ENCODE measurements at places on chromosomes 7 and 10.

GRCh38 chr7:17769918-17770317, 170.4 kb downstream of the SNX13 start:
- DNase-seq = peak; percentile 42

DNA sequence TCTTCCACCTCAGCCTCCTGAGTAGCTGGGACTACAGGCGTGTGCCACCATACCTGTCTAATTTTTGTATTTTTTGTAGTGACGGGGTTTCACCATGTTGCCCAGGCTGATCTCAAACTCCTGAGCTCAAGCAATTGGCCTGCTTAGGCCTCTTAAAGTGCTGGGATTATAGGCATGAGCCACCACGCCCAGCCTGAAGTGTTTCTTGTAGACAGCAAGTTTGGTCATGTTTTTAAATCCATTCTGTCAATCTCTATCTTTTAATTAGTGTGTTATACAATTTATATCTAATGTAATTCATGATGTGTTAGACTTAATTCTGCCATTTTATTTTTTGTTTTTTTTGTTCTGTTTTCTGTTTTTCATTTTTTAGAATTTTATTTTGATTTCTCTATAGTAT, 17.2 kb upstream of the MXI1 start:
- no peak for DNase-seq

DNA sequence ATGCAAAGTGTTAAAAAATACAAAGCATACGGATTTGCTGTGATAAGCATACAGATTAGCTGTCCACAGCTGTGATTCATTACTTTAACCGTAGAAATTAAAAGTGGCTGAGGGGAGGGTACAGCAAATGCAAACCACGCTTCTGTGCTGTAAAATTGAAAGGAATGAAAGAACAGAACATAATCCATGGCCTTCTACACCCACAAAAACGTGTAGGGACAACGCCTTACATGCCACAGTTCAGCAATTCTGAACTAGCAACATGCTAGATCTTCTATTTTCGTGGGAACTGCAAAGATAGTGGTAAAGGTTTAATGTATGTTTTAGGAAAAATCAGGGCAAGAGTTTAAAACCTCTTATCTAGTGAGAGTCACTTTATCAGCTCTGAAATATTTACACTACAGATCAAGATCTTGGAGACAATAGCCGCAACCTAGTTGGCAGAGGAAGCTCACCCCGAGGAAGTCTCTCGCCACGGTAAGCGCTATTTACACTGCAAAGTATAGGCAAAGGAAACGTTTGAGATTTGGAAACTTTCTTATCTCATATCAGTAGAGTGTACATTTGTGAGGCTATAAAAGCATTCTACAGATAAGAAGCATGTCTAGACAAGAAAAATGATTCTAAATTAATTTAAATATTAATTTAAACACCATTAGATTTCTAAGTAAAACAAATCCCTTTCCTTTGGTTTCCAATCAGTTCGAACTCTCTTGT, 193.6 kb downstream of the MLLT10 start:
- no peak for DNase-seq

- no peak for DNase-seq
Measured at GRCh38 chr7:148382596-148382995, 208.0 kb upstream of the C7orf33 start.

DNA sequence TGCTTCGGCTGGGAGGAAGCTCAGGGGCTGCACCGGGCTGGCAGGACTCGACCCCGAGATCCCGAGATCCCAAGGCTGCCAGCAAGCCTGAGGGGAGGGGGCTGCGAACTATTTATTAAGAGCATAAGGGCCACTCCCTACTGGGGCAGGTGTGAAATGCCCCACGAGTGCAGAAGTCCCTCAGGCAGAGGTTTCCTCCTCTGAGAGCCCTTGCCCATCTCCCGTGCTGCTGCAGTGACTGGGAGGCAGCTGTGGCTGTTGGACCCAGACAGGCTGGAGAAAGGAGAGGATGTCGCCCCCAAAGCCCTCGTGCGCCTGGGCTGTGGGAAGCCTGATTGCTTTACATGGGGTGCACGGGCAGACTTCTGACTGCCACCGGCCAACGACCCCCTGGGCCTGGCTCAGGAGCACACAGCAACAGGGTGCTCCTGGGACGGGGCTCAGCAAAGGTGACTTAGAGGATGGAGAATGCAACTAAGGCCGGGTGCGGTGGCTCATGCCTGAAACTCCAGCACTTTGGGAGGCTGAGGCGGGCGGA, 39.8 kb downstream of the RGS10 start:
- DNase-seq = no peak

DNA sequence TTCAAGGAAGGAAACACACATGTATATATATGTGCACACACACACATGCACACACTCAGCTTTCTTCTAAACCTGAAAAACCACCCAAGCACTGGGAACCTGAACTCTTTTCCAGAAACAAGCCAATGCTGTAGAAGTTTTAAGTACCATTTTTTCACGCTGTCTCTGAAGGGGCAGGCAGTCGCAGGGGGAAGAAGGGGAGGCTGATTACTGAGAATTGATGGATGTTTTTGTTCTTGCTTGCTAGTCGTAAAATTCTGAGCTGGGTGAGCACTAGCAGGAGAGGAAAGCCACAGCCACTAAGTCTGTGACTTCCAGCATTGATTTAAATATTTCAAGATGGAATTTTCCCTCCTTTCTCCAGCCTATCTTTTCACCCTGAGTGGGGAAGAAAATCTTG, 391.8 kb downstream of the CALN1 start:
- no peak for DNase-seq

DNA sequence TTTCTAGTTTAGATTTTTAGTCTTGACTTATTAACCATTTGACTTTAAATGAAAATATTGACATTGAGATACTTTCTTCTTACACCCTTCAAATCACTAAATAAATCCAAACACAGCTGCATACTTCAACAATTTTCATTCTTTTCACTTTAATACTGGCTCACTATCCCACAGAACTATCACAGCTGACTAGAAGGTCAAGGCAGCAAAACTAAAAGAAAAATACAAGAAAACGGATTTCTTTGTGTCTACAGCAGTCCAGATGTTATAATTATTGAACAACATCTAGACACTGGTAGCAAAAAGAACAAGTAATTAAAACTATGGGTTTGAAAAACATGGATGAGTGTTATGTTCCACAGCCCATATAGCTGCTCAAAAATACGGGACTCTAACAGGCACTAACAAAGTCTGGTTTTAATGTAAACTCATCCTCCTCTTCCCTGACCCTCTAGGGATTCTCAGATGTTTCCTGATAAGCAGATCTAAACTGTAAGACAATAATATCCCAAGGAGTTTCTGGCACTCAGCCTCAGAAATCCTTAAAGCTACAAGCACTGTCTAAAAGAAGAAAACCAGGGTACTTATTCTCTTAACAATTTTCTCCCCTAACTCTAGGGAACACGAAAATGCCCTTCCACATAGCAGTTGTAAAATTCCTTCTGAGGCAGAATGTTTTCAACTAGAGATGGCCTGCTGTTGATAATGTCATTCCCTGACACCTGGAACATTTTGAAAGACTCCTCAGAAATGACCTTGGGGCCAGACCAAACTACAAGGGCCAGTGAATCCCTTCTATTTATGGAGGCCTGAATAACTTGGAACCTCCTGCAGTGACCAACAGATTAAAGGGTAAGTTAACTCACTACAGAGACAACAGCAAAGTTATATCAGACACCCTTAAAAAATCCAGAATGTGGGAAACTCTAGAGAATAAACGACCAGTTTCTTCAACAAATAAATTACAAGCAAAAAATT, 12.8 kb downstream of the DNMBP start:
- DNase-seq = no peak

DNA sequence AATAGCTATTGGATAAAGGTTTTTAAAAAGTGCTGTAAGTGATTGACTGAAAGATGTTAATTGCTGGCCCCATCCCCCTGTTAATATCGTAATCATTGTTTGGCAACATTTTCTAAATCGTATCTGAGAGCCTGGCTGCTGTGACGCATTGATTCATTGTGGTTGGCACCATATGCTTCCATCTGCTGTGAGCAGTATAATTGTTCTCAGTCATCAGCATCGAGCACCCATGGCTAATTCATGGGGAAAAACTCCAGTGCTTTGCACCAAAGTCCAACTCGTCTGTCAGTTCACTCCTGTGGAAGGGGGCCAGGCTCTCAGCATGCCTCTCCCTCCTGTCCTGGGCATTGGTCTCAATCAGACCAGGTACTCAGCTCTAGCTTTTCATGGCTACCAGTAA, 205.2 kb downstream of the STK31 start:
- no peak for DNase-seq

DNA sequence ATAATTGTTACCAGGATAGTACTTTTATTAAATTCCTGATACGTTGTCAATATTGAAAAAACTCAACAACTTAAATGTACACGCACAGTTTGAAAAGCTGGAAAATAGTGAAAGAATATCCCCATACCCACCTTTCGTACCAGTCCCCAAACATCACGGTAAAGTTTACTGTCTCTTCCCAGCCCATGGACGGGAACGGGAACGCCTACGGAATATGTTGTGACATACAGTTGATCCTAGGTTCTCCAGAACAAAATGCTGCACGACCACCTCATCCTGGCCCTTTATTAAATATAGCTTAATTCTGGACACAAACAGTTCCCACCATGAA, 527 bp upstream of the BCAP29 start:
- DNase-seq = peak; percentile 14

- no peak for DNase-seq
Measured at GRCh38 chr7:95906851-95907250, 134.5 kb downstream of the DYNC1I1 start.

DNA sequence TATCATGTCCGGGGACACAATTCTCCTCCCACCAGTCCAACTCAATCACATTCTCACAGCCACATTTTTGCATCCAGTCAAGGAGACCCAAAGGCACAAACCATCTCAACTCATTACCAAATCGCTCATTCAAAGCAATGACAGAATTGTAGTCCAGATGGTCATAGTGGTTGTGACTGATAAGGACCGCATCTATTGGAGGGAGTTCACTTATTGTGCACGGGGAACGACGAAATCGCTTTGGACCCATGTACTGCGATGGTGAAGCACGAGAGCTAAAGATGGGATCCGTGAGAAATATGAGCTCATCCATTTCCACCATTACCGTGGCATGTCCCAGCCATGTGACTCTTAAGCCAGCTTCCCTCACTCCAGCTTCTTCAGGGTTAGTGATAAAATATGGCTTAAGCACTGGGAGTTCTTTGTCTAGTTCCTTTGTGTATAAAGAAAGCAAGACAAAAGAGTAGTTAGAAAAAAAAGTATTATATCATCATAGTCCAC, 29.1 kb downstream of the NAPEPLD start:
- no peak for DNase-seq

- no peak for DNase-seq
Measured at GRCh38 chr10:60353519-60354258, 36.0 kb downstream of the ANK3 start.

GRCh38 chr10:82536668-82537067, 661.7 kb downstream of the NRG3 start:
- DNase-seq = no peak

DNA sequence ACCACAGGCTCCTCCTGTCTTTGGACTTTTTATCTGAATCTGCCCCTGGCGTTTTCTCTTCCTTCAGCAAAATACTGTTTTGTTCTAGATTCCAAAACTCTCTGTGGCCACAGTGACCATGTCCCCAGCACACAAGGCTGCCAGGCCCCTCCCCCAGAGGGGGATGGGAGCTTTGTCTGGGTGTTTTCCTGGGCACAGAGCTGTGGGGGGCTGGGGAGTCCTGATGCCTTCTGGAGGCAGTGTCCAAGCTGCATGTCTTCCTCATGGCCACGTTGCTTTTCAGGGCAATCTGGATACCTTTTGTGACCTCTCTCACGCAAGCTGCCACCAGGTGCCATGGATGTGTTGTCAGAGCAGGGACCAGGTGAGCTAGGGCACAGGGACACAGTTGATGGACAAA, 26.2 kb downstream of the ANTXRL start:
- DNase-seq = no peak

GRCh38 chr10:11162828-11163599, 145.3 kb downstream of the CELF2 start:
- DNase-seq = no peak

- no peak for DNase-seq
Measured at GRCh38 chr7:49344556-49344955, 420.2 kb downstream of the CDC14C start.

GRCh38 chr10:3623746-3624145, 161.3 kb downstream of the KLF6 start:
- peak; percentile 36 for DNase-seq

GRCh38 chr10:60565492-60565891, 175.8 kb upstream of the ANK3 start:
- no peak for DNase-seq

DNA sequence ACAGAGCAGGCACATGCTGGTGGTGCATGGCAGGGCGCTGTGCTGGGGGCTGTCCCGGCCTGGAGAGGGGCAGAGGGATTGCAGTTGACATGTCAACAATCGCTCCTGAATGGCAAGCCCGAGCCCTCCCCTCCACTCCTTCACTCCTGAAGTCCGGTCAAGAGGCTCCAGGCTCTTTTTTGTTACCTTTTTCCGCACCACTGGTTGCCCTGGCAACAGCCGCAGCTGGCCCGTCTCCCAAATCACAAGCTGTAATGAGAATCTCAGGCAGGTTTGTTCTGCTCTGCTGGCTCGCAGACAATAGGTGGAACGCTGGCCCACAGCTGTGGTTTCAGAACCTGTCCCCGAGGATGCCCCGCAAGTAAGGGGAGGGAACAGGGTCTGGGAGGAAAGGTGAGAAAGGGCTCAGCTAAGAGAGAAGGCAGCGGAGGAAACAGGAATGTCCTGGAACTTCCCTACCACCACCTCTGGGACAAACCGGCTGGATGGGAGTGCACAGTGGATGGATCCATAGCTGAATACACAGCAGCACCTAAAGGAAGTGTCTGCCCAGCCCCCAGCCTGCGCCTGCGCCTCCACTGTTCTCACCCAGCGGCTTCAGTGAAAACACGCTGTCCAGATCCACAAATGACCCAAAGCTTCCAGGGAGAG, 58.9 kb downstream of the CALML3 start:
- no peak for DNase-seq

DNA sequence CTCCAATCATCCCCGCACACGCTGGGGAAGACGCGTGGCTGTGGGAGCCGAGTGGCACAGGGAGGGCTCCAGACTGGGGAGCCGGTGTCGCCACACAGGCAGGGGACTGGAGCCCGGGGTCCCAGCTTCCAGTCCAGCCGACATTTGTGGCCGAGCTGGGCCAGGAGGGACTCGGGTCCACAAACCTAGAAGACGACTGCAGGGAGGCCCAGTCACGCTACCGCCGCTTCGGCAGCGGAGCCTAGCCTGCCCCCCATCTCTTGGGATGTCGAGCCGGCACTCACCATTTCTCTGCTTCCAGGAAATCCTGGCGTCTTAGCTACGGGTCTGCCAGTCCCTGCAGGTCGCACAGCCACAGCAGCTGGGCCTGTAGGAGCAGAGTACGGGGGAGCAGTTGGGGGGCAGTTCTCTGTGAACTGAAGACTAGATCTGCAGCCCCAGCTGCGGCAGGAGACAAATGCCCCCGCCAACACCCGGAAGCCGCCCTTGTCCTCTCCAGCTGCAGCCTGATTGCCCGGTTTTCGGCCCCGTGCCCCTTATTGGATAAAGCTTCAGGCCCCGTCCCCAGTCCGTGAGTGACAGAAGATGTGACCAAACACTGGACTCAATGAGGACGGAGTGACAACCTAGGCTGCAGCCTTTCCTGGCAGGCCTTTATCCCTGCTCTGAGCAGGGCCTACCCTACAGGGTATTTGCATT, 270.7 kb downstream of the ZNF33B start:
- peak; percentile 93 for DNase-seq

Measured in HTR-8/SVneo (cell line).